OCI-M1 (cell line): ENCODE measurements at places on chromosomes 4 and X.

- DNase-seq: peak; percentile 49
These were observed 90.8 kb upstream of the NPFFR2 start for GRCh38 chr4:71941001-71941400.

DNA sequence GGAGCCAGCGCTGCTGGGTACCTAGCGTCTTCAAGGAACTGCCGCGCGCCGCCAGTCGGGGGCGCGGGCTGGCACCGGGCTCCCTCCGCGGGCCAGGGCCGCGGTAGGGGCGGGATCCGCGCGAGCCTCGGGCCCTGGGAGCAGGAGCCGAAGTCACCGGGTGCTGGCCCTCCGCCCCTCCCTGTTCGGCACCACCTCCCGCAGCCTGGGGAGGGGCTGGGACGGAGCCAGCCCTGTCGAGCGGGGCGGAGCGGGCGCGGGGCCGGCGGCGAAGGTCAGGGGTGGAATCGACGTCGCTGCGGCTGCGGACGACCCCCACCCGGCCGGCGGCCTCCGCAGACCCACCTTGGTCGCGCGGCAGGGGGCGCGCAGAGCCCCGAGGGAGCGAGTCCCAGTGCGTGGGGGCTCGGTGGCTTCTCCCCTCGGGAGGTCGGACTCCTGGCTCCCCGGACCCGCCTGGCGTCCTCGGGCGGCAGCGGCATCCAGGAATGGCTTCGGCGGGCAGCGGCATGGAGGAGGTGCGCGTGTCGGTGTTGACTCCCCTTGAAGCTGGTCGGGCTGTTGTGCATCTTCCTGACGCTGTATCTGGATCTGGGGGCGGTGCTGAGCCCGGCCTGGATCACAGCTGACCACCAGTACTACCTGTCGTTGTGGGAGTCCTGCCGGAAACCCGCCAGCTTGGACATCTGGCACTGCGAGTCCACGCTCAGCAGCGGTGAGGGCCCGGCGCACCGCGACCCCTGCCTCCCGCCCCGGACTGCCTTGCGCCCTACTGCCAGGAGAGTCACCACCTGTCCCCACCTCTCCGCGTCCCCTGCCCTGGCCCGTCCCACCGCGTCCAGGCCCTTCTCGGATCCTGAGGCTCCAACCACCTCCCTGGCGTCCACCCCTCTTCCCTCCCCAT is 50.5 kb upstream of the FAM47C start:
- no peak for DNase-seq

GRCh38 chrX:21740329-21741274 is 17.3 kb downstream of the SMPX start:
- DNase-seq: no peak

GRCh38 chr4:54392479-54392878 is 163.4 kb downstream of the PDGFRA start:
- DNase-seq: peak; percentile 43

DNA sequence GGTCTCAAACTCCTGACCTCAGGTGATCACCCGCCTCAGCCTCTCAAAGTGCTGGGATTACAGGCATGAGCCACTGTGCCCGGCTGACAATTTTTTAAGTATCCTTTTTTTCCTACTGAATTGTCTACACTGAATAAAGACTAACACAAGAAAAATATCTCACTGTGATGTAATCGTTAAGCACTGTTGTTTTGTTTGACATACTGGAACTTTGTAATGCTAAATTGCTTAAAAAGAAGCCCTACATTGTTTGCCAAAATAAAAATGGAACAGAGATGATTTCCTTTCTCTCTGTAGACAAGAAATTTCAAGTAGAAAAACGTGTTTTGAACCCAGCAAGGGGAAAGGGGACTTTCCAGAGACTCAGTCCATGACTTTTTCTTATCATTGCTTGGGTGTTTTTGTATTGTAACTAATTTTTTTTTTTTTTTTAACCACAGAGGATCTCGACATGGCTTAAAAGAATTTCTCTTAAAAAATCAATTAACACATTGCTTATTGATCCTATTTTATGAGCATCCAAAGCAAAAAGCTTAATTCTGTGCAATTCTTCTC is 74.9 kb downstream of the TMEM156 start:
- no peak for DNase-seq

GRCh38 chr4:163164591-163164990 is 2.1 kb downstream of the NAF1 start:
- DNase-seq: peak; percentile 62

GRCh38 chrX:11888421-11888820 is 130.4 kb downstream of the MSL3 start:
- DNase-seq: no peak

- DNase-seq: no peak
These were observed 41.9 kb downstream of the AFAP1 start for GRCh38 chr4:7897811-7898210.

GRCh38 chr4:85084371-85085094 is 118.0 kb upstream of the WDFY3 start:
- peak; percentile 82 for DNase-seq
